Stimulated activated CD4-positive, alpha-beta T cell treated with anti-CD3 and anti-CD28 coated beads, Interleukin-12 subunit alpha, Interleukin-12 subunit beta, amount 100 ng/mL, for 24 hours (primary cell): ENCODE measurements at places on chromosomes 4 and X.

DNA sequence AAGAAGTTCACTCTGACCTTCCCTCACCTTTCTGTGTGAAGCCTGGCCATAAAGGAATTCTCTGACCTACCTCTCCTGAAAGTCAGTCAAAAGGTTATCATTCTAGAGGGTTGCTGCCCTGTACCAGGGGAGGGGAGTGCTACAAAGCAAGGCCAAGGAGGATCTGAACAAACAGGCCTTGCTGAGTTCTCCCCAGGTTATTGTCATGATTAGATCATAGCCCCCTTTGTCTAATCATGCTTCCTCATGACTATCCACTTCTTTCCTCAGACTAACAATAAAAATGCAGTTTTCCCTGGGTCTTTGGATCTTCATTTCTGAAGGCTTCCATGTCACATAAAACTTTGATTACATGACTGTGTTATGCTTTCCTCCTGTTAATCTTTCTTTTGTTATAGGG is 472.0 kb downstream of the IQCM start:
- DNase-seq = no peak

DNA sequence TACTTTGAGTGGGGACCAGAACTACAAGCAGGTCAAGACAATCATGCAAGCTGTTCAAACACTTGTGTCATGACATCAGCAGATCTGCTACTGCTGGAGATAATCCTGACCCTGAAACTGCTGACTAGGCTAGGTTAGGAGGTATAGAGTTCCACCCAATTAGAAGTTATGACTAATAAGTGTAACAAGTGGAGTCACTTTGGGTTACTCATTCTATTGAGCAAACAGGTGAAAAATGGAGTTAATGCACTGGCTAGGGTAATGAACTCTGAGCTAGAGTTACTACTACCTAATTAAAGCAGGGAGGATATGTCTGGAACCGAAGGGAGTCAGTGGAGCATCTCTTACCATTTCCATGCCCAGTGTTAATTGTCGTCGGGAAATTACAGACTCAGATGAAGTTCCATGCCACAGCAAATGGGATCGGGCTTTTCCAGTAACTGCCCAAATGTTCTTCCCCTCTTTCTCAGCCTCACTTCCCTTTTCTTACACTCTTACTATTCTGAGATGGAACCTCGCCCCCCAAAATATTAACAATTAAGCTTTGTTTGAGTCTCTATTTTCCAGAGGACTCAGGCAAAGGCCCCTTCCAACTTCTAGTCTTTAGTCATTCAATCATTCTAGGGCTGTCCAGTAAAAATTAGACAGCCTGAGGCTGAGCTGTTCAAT is 19.8 kb upstream of the MANBA start:
- no peak for DNase-seq

DNA sequence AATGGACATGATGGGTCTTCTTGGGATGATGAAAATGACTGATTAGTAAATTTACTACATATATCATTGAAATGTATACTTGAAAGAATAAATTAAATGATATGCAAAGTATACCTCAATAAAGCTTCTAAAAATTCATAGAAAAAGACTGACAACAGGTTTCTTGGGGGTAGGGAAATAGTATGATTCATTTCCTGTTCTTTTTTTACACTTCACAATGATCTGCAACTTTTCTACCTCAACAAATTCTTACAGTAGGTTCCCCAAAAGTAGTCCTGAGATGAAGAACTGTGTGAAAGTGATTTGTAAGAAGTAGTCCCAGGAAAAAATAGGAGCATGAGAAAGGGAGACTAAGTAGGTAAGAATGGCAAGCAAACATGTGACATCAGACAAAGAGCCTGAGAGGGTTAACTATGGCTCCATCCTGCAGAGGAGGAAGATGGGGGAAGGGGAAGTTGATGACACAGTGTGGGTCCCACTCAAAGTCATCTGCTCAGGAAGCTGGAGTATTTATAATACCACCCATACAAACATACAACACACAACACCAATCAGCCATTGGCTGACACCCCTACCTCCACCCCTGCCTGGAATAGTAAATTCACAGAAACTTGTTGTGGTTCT is 73.9 kb downstream of the ARHGAP6 start:
- no peak for DNase-seq

GRCh38 chrX:106802063-106802387 is 448 bp upstream of the TBC1D8B start:
- no peak for DNase-seq

DNA sequence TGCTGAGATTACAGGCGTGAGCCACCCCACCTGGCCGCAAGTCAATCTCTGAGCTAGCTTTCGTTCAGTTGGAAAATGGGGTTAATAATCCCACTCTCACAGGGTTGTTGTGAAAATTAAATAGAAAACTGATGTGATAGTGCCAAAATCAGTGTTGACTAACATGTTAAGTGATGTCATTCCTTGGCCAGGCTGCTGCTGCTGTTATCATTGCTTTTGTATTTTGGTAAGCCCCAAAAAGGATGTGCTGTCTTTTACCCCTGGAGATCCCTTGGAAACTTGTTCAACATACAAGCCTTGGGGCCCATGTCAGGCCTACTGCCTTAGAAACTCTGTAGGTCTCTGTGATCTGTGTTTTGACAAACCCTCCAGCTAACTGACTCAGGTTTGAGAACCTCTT is 106.3 kb downstream of the AFF1 start:
- DNase-seq = no peak

GRCh38 chrX:150880808-150881165 is 17.7 kb downstream of the CD99L2 start:
- no peak for DNase-seq

DNA sequence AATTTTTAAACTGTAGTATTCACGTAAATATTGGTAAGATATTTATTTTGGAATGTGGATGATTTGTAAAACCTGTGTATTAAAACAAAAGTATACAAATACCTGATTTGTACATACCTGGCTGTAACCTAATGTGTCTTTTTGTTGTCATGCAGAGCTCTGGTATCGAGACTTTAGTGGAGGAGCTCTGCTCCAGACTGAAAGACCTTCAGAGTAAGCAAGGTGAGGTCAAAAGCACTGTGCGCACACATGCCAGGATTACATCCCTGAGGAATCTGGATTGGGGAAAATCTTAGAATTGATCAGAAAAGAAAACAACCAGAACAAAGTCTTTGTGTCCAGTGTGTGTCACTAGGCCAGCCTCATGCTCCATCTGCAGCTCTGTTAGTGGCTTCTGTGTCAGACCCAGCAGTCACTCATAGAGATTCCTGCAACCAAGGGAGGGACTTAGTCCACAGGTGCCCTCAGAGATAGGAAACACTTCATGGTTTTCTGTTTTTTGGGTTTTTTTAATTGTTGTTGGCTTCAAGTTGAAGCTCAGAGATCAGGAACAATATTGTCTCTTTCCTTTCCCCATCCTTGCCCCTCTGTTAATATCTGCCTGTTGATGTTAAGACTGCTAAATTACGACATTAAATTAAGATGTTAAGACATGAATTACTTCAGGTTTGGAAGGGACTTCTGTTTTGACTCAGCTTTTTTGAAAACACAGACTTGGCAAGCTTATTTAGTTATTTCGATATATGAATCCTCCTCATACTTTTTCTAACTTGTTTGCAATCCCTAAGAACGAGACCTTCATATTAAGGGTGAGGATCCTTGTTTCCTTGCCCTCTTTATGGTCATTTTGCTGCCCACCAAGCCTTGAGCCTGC is 52.4 kb upstream of the TBC1D14 start:
- no peak for DNase-seq

GRCh38 chrX:45749375-45749774 is 548.7 kb upstream of the DIPK2B start:
- no peak for DNase-seq

GRCh38 chr4:14196131-14196530 is 568.6 kb upstream of the BOD1L1 start:
- DNase-seq = no peak

DNA sequence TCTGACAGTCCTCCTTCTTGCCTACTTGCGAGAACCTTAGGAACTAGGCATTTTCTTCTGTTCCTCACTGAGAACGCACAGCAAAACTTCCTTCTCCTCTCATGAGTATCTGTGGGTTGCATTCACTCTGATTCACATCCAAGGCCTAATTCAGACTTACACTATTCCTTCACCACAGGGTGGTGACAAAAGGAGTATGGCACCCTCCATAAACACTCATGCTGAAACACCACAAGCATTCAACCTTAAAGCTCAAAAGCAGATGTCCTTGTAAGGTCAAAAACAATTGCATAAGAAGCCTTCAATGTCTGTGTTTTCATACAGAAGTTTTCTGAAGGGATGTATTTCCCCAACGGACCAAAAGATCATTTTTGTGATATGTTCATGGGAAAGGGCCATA is 147.3 kb downstream of the CORIN start:
- DNase-seq = no peak

DNA sequence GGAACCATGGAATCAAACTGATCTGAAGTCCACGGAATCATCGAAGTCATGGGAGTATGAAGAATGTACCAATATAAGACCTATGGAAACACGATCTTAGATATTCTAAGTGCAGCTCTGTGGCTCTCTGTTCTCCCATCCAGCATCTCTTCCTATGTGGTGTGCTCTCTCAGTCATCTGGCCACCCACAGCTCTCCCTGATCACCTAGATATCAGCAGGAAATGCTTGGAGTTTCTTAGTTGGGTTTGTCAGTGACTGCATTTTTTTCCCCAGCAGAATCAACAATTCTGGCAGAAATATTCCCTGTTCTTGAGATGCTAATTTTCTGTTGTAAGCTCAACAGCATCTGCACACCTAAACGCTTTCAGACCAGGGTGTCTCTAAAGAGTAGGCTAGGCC is 94.1 kb downstream of the GC start:
- no peak for DNase-seq

DNA sequence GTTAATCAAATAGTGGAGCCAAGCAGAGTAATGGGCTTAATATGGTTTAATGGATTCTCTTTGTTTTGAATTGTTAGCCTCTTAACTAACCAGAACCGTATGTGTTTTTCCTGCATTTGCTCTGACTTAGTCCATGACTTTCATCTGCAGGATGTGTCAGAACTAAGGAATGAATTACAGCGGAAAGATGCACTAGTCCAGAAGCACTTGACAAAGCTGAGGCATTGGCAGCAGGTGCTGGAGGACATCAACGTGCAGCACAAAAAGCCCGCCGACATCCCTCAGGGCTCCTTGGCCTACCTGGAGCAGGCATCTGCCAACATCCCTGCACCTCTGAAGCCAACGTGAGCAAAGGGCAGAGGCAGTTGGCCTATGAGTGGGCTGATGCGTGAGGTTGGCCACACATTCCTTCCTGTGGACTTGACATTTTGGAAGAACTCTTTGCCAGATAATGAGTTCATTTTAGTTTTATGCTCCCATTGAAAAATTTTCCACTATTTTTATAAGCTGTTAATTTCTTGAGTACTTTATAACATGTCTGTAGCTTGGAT is 9.1 kb downstream of the MED28 start:
- DNase-seq = no peak

GRCh38 chr4:147913137-147913536 is 181.2 kb downstream of the ARHGAP10 start:
- DNase-seq = no peak

DNA sequence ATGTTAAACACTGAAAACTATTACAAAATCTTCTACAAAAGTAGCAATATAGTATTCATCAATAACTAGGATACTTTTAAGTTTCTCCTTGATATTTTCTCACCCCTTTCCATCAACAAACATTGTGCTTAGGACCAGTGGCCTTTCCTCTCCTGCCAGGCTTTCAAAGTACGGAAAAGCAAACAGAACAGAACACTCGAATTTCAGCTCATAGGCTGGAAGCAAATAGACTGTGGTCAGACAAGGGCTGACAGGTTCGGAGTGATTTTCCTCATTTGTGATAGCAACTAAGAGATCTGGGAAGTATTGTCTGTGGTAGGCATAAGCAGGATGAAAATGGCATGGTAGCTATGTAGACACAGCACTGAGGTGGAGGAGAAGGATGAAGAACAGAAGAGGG is 68.6 kb upstream of the SORBS2 start:
- DNase-seq = no peak

DNA sequence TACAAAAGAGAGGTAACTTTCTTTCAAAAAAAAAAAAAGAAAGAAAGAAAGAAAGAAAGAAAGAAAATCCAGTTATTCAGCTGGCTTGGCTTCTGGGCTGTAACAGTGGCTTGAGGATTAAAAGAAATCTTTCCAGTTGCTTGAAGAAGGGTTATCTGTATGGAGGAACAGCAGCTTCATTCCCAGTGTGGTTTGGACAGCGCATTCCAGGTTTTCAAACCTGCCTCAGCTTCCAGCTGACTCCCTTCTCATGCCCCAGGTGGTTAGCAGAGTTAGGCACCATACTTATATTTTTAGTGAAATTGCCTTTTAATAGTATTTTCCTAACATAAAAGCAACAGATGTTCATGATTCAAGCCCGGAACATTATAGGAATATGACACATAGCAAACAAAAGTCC is 48.6 kb downstream of the TMEM164 start:
- no peak for DNase-seq

DNA sequence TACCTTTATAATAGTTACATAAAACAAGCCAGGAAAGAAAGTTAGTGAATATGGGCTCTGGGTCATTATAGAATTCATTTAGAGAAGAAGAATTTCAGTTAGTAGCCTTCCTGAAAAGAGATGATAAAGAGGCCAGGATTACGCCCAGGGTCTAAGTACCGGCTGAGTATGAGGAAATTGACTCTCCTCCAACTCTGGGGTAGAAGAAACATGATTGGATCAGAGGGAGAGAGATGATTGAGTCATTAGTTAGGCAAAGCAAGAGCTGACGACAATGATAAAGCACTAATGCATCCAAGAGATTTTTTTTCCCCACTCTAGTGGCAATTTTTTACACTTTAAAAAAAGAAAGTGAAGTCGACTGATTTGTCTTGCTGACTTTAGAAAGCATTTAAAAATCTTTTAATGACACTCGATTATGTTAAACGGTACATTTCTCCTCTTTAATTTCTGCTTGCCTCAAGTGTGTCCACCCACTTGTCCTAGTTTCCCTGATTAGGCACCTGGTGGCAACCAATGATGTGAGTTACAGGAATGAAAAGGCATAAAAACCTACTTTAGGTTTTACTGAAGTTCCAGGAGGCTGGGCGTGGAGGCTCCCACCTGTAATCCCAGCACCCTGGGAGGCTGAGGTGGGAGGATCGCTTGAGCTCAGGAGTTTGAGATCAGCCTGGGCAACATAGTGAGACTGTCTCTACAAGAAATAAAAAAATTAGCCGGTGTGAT is 37.3 kb upstream of the IGFBP7 start:
- DNase-seq = no peak

GRCh38 chr4:68872643-68873502 is 57.1 kb downstream of the UGT2B10 start:
- no peak for DNase-seq
